ENCODE measurements at places on chromosomes 5 and 9.

- H3K4me3 ChIP-seq: no peak overlapping the region
- no peak overlapping the region for H3K27ac ChIP-seq
- no peak for DNase-seq
- H3K4me1 ChIP-seq: no peaks in the 10 kb centered on the region
- no peaks in the 10 kb centered on the region for H3K36me3 ChIP-seq
Measured at GRCh38 chr5:33789567-33789957, 102.2 kb downstream of the ADAMTS12 start.

- H3K4me1 ChIP-seq: peaks cover 54% of the 10 kb centered on the region
- peaks cover 45% of the 10 kb centered on the region for H3K36me3 ChIP-seq
- H3K27me3 ChIP-seq: no peaks in the 10 kb centered on the region
- no peak overlapping the region for H3K4me3 ChIP-seq
Measured at GRCh38 chr5:128083811-128084227, 253 bp downstream of the SLC12A2 start.

GRCh38 chr5:131524431-131524830, 110.6 kb downstream of the RAPGEF6 start:
- peaks cover 39% of the 10 kb centered on the region for H3K4me1 ChIP-seq
- no peak overlapping the region for H3K27ac ChIP-seq
- no peaks in the 10 kb centered on the region for H3K27me3 ChIP-seq
- H3K4me3 ChIP-seq: no peak overlapping the region

DNA sequence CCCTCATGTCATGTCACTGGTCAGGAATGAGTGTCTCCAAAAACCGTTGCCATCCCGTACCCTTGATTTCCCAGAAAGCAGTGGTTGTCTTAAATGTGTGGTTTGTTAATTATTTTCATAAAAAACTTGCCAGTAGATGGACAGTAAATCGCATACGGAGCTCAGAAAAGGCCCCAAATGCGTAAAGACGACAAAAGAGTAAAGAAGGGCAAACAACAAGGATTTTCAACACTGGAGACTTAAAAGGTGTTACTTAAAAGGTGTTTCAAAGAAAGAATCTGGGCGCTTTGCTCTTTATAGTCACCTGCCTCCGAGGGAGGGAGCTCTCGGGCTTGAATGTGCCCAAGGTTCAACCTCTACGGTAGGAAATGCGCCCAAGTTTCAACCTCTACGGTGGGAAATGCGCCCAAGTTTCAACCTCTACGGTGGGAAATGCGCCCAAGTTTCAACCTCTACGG, 734 bp downstream of the KIF27 start:
- no peaks in the 10 kb centered on the region for H3K27me3 ChIP-seq
- H3K36me3 ChIP-seq: no peaks in the 10 kb centered on the region
- peak overlapping the region; percentile 86 for H3K27ac ChIP-seq
- H3K4me1 ChIP-seq: peaks cover 19% of the 10 kb centered on the region

DNA sequence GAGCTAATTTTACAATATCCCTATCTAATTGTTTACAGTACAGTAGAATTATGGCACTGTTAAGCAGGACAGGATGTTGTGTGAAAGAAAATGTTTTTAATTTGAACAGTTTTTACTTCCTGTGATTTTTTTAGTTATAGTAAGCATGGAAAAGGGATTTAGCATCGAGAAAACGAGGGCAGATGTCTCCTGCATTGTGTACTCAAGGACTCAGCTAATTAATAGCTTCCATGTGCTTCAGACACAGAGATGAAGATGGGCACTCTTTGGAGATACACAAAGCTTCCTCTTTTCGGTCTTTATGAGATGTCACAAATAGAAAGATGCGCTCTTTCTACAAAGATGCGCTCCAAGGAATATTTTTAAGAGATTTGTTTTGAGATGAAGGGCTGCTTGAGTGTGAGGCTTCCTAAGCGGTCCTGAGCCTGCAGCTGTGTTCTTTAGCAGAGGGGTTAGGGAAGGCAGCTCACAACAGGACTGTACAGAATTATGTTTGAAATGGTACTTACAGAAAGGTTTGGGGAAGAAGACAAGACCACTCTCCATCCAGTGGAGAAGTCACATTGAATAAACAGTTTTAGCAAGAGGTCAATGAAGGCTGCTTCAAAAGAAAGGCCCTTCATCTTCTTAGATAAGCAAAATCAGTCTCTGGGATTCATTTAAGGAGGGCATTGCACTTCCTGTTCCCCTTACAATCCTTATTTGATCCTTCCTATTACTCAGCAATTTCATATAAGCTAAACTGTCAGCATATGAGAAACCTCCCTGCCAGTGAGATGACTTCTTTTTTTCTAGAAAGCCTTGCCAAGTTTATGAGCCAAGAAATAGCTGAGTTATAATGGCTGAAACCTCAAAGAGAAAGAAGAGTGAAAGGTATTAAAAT, 311.5 kb downstream of the EFNA5 start:
- H3K36me3 ChIP-seq: no peaks in the 10 kb centered on the region
- peaks cover 4% of the 10 kb centered on the region for H3K27me3 ChIP-seq
- H3K4me3 ChIP-seq: no peak overlapping the region
- DNase-seq: no peak
- H3K4me1 ChIP-seq: no peaks in the 10 kb centered on the region

- peaks cover 55% of the 10 kb centered on the region for H3K36me3 ChIP-seq
- peaks cover 4% of the 10 kb centered on the region for H3K4me1 ChIP-seq
- H3K4me3 ChIP-seq: no peak overlapping the region
- H3K27ac ChIP-seq: no peak overlapping the region
- no peak for DNase-seq
- no peaks in the 10 kb centered on the region for H3K27me3 ChIP-seq
Measured at GRCh38 chr9:133051281-133051900, 10.4 kb upstream of the CEL start.

GRCh38 chr5:173792781-173793547, 95.2 kb upstream of the CPEB4 start:
- no peaks in the 10 kb centered on the region for H3K4me1 ChIP-seq
- DNase-seq: no peak
- no peaks in the 10 kb centered on the region for H3K36me3 ChIP-seq
- no peak overlapping the region for H3K4me3 ChIP-seq
- peaks cover 3% of the 10 kb centered on the region for H3K27me3 ChIP-seq

DNA sequence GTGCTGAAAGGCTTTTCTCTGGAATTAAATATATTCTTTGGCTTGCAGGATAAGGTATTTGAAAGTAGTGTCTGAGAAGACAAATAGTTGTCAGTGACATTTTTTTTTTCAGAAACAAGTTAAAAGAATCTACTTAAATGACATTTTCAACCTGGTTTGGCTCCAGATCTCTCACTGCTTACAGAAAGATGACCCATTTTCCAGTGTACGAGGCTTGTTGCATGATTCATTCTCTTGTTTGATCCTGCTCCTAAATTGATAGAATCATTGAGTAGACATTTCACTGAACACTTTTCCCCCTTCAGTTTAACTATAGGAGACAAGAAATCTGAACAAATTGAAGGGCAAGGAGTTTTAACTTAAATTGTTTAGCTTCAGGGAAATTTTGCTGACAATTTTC, 546.1 kb downstream of the ZNF608 start:
- H3K4me1 ChIP-seq: no peaks in the 10 kb centered on the region
- H3K4me3 ChIP-seq: no peak overlapping the region
- no peak overlapping the region for H3K27ac ChIP-seq
- no peaks in the 10 kb centered on the region for H3K27me3 ChIP-seq

- DNase-seq: no peak
- no peaks in the 10 kb centered on the region for H3K4me1 ChIP-seq
- H3K27ac ChIP-seq: no peak overlapping the region
Measured at GRCh38 chr9:107137495-107138202, 145.4 kb upstream of the RAD23B start.

DNA sequence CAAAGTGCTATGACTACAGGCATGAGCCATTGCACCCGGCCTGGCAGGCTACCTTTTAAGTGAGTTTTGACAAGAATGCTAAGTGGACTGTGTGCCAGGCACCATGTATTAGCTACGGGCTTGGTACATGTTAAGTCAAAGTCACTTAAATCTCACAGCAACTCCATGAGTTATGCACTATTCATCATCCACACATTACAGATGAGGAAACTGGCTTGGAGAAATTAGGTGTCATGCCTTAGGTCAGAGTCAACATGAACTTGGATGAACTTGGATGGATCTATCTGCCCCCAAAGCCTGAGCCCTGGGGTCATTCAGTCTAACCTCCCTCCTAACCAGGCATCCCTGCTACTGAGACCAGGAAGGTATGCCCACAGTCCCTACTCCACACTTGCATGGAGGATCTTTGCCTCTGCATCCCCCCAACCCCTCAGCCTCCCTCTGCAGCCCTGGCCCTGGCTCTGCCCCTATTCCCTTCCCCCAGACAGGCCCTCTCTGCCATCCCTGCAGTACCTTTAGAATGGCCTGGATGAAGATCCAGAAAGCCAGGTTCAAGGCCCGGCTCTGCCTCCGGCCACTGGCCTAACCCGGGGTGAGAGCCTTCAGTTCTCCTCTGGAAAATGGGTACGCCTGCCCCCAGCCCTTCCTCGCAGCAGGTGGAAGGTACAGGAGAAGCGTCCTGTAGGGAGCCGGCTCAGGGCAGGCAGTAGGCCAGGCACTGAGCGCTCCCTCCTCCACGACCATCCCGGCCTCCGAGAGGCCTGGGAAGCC, 685 bp upstream of the ADGRD2 start:
- no peaks in the 10 kb centered on the region for H3K4me1 ChIP-seq
- no peak overlapping the region for H3K4me3 ChIP-seq
- peaks cover 28% of the 10 kb centered on the region for H3K27me3 ChIP-seq
- DNase-seq: no peak

DNA sequence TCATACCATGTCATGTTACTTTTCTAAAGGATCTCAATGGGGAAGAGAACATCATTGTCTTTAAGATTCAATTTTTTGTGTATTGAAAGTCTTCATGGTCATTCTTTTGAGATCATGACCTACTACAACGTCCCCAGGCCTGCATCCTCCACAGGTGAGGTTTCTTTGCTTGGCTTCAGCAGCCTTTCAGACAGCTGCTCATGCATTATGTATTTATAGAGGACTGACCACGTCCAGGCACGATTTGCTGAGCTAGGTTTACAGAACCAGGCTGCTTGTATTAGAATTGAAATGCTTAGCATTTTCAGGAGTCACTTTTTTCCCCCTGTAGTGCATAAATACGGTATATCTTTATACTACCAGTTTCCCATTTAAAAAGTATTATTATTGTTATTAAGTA, 70.4 kb downstream of the LIX1 start:
- DNase-seq: no peak
- H3K27ac ChIP-seq: no peak overlapping the region
- no peak overlapping the region for H3K4me3 ChIP-seq
- no peaks in the 10 kb centered on the region for H3K36me3 ChIP-seq
- H3K4me1 ChIP-seq: peaks cover 2% of the 10 kb centered on the region

- H3K4me1 ChIP-seq: no peaks in the 10 kb centered on the region
- H3K27me3 ChIP-seq: peaks cover 64% of the 10 kb centered on the region
- H3K4me3 ChIP-seq: no peak overlapping the region
- H3K36me3 ChIP-seq: no peaks in the 10 kb centered on the region
- DNase-seq: no peak
Measured at GRCh38 chr9:33637881-33638280, 113.8 kb downstream of the ANKRD18B start.

- no peak overlapping the region for H3K27ac ChIP-seq
- no peak overlapping the region for H3K4me3 ChIP-seq
- no peak for DNase-seq
- H3K27me3 ChIP-seq: peaks cover 2% of the 10 kb centered on the region
- H3K4me1 ChIP-seq: no peaks in the 10 kb centered on the region
Measured at GRCh38 chr5:135013445-135013844, 20.6 kb downstream of the PITX1 start.

- H3K27ac ChIP-seq: no peak overlapping the region
- H3K27me3 ChIP-seq: peaks cover 11% of the 10 kb centered on the region
- DNase-seq: no peak
- peaks cover 5% of the 10 kb centered on the region for H3K4me1 ChIP-seq
Measured at GRCh38 chr5:78527054-78527859, 121.3 kb downstream of the LHFPL2 start.

GRCh38 chr5:60586307-60586901, 113.6 kb downstream of the DEPDC1B start:
- peaks cover 2% of the 10 kb centered on the region for H3K4me1 ChIP-seq
- H3K4me3 ChIP-seq: no peak overlapping the region
- H3K36me3 ChIP-seq: peaks cover 7% of the 10 kb centered on the region

GRCh38 chr9:61666849-61667371, 477.1 kb downstream of the SPATA31A7 start:
- H3K4me3 ChIP-seq: no peak overlapping the region
- H3K36me3 ChIP-seq: peaks cover 7% of the 10 kb centered on the region
- H3K4me1 ChIP-seq: no peaks in the 10 kb centered on the region
- no peaks in the 10 kb centered on the region for H3K27me3 ChIP-seq

DNA sequence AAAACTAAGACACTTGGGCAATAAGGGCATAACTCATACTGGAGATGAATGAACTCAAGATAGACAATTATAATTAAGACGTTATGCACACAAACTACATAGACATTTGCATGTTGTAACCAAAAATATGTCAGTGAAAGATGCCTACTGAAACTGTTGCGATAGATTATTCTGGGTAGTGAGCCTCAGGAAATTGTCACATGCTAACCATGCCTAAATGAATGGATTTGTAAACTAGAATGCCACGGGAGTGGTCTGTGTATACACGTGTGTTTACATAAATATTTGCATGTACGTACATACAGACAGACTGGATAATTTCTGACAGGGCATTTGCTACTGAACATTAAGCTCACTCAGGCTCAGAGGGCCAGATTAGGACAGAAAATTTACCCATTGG, 1.2 kb downstream of the NIPSNAP3B start:
- peaks cover 10% of the 10 kb centered on the region for H3K27me3 ChIP-seq
- DNase-seq: no peak
- peaks cover 7% of the 10 kb centered on the region for H3K36me3 ChIP-seq
- no peaks in the 10 kb centered on the region for H3K4me1 ChIP-seq

- H3K4me1 ChIP-seq: peaks cover 10% of the 10 kb centered on the region
- no peak overlapping the region for H3K27ac ChIP-seq
- H3K36me3 ChIP-seq: no peaks in the 10 kb centered on the region
- no peak for DNase-seq
- H3K4me3 ChIP-seq: no peak overlapping the region
Measured at GRCh38 chr5:132813599-132814502, 749 bp downstream of the SOWAHA start.

DNA sequence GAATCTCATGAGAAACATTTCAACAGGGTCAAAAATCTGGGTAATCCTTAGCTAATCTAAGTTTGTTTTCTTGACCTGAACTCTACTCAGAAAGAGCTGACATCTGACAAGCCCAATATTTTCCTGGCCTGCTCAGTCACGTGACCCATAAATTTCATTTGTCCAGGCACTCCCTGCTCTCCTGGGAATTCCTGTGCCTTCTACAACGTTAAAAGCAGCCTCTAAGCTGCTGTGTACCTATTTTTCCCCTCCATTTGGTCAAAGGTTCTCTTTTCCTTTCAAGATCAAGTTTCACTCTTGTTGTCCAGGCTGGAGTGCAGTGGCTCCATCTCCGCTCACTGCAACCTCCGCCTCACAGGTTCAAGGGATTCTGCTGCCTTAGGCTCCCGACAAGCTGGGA, 148.8 kb upstream of the ABCA1 start:
- no peaks in the 10 kb centered on the region for H3K27me3 ChIP-seq
- no peaks in the 10 kb centered on the region for H3K4me1 ChIP-seq
- no peak overlapping the region for H3K4me3 ChIP-seq
- no peaks in the 10 kb centered on the region for H3K36me3 ChIP-seq
- no peak overlapping the region for H3K27ac ChIP-seq
- DNase-seq: no peak

Data from activated T-helper 2 cell treated with anti-CD3 and anti-CD28 coated beads, Interferon-gamma antibody, Interleukin-2, Interleukin-4, amounts not matched to agents 10 μg/mL and 5 μg/mL and 100 μg/mL, durations not matched to agents 14 hours and 24 hours and 36 hours (primary cell).